ENCODE measurements at places on chromosomes 11 and 22. TPM values are rescaled to one million over a fixed set of nuclear protein-coding genes. Genes with fewer than 3 reads are reported as not detected.

GRCh38 chr11:114892381-114893197 lies 214.3 kb downstream of the NXPE2 start:
- DNase-seq, result peak; percentile 37

DNA sequence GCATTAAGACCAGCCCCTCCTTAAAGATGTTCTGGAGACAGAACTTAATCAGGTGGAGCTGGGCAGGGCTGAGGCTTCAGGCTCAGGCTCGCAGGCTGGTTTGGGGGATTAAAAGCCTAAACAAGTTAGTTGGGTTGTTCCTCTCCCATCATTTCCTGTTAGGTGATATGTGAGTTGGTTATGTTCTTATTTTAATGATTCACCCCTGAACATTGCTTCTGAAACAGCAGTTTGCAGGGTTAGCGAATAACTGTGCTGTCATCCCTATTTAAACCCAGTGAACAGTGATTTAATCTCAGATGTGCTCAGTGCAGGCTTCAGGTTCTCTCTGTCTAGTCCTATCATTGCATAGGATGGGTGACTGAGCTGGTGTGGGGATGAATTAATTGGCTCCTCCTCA lies 47.4 kb upstream of the BIRC3 start:
- no peak for DNase-seq

DNA sequence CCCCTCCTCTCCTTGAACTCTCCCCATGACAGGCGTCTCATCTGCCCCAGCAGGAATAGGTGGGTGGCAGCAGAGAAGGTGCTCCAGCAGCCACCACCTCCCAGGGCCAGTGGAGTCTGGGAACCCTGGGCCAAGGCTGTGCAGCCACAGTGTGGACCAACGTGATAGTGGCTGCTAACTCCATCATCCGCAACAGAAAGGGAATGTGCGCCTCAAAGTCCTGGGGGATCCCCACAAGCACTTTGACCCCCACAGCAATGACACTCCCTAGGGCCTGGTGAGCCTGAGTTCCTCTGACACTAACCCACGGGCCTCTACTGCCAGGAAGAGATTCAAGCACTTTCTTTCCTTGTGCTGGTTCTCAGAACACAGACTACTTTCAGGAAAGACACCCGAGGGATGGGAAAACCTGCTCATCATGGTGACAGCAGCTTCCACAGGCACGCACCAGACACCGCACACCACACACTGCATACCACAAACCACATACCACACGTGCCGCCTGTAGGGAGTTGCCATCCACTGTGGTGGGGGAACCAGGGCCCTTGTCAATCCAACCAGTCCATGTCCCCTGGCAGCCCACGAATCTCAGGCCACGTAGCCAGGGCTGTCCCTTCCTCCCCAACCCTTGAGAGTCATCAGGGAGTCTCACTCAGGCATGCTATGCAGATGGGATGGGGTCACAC lies 3.4 kb upstream of the SLC25A1 start:
- DNase-seq, result no peak

DNA sequence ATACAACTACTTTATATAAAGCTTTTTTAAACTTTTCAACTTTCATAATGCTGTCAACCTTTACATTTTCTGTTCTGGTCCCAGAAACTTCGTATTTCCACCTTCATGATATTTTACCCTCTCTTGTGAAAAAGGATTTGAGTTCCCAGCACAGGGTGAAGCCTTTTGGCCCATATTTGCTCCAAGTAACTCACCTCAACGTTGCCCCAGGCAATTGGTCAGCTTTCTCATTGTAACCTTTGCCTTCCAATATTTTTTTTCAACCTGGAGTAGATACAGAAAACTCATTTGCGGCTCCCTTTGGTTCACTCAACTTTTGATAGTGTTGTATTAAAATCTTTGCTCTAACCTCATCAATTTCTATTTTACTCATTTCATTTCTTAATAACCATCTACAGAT lies 21.1 kb upstream of the FAR1 start:
- no peak for DNase-seq

- no peak for DNase-seq
Measured at GRCh38 chr11:33774736-33775466, 581 bp upstream of the FBXO3 start.

GRCh38 chr11:31492320-31492913 lies 17.0 kb downstream of the IMMP1L start:
- no peak for DNase-seq

DNA sequence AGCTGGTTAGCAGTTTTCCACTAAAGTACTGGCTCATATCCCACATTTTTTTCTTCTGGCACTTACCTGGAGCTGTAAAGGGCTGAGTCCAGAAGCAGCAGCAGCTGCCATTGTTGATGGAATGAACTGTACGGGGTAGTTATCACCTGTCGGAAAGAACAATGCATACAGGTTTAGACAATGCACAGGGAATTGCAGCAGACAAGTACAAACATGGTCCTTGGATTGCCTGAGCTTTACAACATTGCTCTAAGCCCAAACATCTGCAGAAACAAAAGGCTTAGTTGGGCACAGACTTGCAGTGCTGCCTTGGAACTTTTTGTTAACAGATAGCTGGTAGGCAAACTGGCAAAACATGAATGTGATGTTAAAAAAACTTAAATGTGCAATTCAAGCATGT lies 258.8 kb downstream of the SOX6 start:
- DNase-seq, result no peak

GRCh38 chr11:77472991-77473800 lies 698 bp downstream of the PAK1 start:
- DNase-seq, result peak; percentile 86

DNA sequence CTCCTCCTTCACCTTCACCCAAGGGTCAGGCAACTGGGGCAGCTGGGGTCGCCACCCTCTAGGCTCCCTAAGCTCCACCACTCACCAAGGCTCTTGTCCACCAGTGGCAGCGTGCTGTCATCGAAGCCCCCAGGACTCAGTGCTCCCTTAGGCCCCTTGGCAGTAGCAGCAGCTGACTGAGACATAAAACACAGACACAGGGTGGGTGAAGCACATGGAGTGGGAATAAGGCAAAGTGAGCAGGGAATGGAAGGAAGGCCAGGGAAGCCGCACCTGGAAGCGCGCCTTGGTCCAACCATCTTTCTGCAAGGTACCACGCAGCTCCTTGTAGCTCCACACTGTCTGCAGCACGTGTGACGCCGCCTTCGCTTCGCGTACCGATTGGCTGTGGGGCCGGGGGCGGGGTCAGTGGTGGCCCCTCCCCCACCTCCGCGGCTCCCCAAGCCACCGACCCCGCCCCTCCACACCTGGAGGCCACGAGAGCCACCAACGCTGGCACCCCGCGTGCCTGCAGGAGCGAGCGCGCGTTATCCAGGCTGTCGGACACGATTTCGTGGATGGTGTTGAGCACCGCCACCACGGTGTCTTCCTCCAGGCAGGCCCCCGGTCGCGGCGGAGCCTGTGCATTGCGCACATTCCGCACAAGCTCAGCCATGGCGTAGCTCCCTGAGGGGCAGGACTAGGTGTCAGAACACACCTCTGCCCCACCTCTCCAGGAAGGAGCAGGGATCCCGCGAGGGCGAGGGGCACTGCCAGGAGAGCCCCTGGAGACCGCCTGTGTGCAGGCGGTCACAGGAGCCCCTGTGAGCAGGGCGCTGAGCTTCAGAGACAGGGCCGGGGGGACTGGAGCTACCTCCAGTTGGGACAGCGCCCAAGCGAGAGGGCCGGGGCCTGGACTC lies 31.3 kb upstream of the TXNRD2 start:
- peak; percentile 91 for DNase-seq

DNA sequence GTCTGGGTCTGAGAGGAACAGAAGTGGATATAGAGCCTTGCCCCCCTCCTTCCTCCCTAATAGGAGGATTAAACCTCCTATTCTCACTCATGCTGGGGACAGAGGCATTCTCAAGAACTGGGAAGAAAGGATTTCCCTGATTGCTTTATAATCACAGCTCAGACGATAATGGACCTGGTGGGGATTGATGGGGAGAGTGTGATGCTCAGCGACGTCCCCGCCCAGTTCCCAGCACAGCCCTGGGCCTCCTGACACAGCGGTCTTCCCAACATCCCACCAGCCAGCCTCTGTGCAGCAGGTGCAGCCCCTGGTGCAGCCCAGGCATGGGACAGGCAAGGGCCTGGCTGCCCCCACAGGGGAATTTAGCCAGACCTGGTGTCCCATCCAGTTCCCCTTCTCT lies 28.4 kb downstream of the TRIM29 start:
- DNase-seq, result no peak

DNA sequence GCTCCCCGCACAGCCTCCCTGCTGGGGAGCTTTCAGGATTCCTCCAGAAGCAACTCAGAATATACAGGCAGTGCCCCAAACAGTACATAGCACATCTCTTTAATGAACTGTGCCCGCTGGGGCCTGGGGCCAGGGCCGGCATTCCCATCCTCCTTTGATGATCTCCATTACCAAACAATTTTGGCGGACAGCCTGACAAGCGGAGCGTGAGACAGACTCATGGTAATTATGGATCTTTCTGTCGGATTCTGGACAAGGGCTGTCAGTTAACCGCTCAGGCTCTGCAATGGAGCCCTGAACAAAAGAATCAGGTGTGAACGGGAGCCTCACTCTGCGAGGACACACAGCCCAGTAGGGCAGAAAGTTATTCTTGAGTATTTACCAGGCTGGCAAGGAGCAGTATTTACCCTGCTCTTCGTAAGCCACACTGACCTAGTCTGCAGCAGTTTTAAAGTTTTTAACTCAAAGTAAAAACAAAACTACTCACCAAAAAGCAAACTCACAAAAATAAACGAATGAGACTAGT lies 174.0 kb downstream of the TBC1D22A start:
- DNase-seq, result no peak

DNA sequence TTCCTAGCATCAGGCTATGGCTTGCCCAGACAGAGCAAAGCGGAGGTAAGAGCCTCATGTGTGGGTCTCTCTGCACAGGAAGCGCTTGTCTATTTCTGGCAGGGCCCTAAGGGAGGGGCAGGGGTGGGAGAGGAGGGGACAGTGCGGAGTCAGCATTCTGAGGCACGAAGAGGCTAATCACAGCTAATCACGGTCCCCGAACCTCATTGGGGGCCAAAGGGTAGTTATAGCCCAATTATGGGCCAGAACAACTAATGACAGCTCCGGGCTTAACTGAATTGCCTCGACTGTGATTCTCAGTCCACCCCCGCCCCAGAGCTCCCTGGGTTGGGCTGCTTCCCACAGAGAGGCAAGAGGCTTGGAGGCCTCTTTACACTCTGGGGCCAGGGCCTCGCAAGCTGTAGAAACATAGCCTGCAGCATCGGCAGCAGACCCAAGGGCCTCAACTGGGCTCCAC lies 72.7 kb upstream of the PRDM11 start:
- no peak for DNase-seq

DNA sequence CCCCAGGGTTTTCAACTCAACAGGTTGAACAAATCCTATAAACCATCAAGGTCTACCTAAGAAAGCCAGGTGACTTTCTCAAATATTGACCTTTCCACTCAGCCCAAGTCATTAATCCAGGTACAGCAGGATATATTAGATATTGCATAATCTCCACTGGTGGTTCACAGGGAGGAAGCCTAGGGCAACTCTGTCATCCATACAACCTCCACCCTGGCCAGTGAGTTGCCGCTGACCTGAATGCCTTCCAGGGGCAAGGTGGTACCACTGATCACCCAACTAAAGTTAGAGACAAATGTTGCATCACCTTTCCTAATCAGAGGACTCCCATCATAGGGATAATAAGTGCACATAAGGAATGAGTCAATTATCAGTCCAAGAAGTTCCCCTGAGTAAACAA lies 22.9 kb downstream of the GUCD1 start:
- DNase-seq, result no peak

- no peak for DNase-seq
Measured at GRCh38 chr11:77441426-77441825, 32.5 kb downstream of the PAK1 start.

- DNase-seq, result peak; percentile 63
Measured at GRCh38 chr11:64351136-64351631, 7.8 kb upstream of the RPS6KA4 start.

DNA sequence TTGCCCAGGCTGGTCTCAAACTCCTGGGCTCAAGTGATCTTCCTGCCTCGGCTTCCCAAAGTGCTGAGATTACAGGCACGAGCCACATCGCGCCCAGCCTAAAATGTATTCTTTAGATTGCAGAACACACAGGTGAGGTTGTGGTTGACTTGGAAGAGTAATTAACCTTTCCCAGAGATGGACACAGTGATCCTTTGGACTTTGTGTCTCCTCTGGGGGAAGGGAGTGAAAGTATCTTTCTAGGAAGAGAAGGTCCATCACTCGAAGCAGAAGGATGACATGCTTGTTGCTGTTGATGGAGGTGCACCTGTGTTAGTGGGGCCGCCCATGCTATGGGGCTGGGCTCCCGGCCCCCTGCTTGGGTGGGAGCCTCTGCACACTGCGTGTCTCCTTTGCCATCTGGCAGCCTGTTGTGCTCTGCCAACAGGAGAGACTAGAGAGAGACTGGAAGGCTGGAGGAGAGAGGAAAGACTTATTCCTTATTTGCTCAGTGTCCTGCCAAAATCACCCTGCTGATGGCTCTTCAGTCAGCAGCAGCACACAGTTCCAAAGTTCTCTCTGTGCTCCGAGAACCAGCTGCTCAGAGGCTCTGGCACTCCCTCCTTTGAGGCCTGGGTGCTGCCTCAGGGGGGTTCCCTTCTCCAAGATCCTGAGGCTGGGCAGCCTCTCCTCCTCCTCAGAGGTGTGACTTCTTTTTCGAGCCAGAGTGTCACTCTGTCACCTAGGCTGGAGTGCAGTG lies 33.1 kb upstream of the CYB5R3 start:
- peak; percentile 39 for DNase-seq

DNA sequence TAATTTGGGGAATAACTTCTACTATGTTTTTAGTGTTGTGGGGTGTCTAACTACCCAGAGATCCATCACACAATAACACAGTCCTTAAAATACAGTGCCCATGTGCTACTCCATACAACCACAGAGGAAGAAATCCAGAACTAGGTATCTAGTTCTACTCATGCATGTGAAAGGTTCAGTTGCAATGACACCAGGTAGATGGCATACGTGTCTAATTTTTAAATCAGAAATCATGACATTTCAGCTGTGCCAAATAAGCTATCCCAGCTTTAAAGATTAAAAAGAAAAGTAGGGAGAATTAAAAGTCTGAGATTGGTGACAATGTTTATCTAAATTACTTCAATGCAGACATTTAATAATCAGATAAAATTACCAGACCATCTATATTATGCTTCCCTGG lies 122.2 kb downstream of the CD44 start:
- DNase-seq, result no peak

- DNase-seq, result peak; percentile 18
Measured at GRCh38 chr11:10495464-10495786, 40.4 kb downstream of the AMPD3 start.

GRCh38 chr22:36233796-36234195 lies 5.5 kb downstream of the APOL2 start:
- no peak for DNase-seq

- DNase-seq, result no peak
Measured at GRCh38 chr11:105689631-105690030, 79.8 kb downstream of the GRIA4 start.

GRCh38 chr22:29002603-29003002 lies 59.0 kb downstream of the C22orf31 start:
- no peak for DNase-seq

The ANO3 gene
- not detected for total RNA-seq

The TRMT2A gene
- total RNA-seq, result 78.5 TPM

The RANGAP1 gene
- total RNA-seq, result 115 TPM

The SLC35F2 gene
- 34.9 TPM for total RNA-seq

The HSPB2 gene
- total RNA-seq, result not detected

The ATP5MG gene
- 98.8 TPM for total RNA-seq

The LMO1 gene
- 0.22 TPM for total RNA-seq

The IGSF9B gene
- total RNA-seq, result 6.1 TPM
